ENCODE measurements at places on chromosomes 7 and 10. TPM values are rescaled to one million over a fixed set of nuclear protein-coding genes. Genes with fewer than 3 reads are reported as not detected.

ATOH7 gene
- total RNA-seq = not detected

CDH23 gene
- total RNA-seq = under 0.01 TPM

DOCK1 gene
- total RNA-seq = 43.6 TPM

PRLHR gene
- not detected for total RNA-seq

COX15 gene
- 55.6 TPM for total RNA-seq

ZNF503 gene
- 6.5 TPM for total RNA-seq

MSMB gene
- total RNA-seq = not detected

UCMA gene
- not detected for total RNA-seq

LRWD1 gene
- total RNA-seq = 30.3 TPM

CTAGE15 gene
- total RNA-seq = not detected

UNCX gene
- not detected for total RNA-seq

CREB5 gene
- total RNA-seq = 2.7 TPM

TCAF2 gene
- total RNA-seq = 0.69 TPM

PIP gene
- total RNA-seq = not detected
